ENCODE measurements at places on chromosomes 7 and 10. TPM values are rescaled to one million over a fixed set of nuclear protein-coding genes. Genes with fewer than 3 reads are reported as not detected.

CCSER2 gene
- 28.3 TPM for total RNA-seq

SFTPA1 gene
- not detected for total RNA-seq

AKR1C3 gene
- total RNA-seq = 164 TPM

PRKG1 gene
- 17.6 TPM for total RNA-seq
